ENCODE measurements at places on chromosomes 6 and 20. TPM values are rescaled to one million over a fixed set of nuclear protein-coding genes. Genes with fewer than 3 reads are reported as not detected.

Gene OR2J3
- not detected for total RNA-seq

Gene CDKN1A
- total RNA-seq: 245 TPM

Gene PKIB
- 1.00 TPM for total RNA-seq

Gene GSTA2
- not detected for total RNA-seq

Gene C20orf202
- 0.32 TPM for total RNA-seq

Gene DEFB124
- 1.7 TPM for total RNA-seq

Gene PRSS16
- total RNA-seq: 0.19 TPM

- DNase-seq: no peak
Observed at GRCh38 chr6:26273673-26274588, 91.1 kb upstream of the BTN3A2 start.

GRCh38 chr6:127592964-127593363 is 16.0 kb downstream of the C6orf58 start:
- no peak for DNase-seq

DNA sequence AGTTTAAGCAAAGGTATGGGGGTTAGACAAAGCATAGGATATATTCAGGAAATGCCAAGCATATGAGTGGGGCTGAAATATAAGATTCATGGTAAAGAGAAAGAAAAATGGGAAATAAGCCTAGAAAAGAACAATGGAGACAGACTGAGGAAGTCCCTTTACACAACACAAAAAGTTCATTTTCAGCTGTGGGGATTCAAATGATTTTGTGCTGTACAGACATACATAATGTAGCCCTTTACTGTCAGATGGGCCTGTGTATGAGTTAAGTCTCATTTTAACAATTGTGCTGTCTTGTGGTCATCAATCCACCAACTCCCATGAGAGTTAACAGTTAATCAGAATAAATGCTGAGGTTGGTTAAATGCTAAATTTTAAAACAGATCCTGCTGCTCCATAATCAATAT is 37.2 kb downstream of the REV3L start:
- DNase-seq: no peak

- DNase-seq: no peak
Observed at GRCh38 chr6:17334265-17334664, 53.1 kb downstream of the RBM24 start.

DNA sequence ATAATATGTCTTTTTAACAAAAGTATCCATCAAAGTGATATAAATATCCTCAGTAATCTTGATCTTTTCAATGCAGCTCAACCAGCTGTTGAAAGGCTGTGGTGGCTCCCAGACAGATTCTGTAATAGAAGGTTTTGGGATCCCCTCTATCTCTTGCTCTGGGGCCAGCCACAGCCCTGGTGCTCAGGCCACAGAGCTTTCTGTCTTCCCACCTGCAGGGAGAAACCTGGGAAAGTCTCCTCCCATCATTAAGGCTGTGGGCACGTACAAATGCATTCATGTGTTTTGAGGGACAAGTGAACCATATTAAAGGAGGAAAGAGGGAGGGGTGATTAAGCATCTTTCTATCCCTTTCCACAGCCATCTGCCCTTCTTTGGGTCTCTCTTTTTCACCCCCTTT is 183.1 kb downstream of the PRDM13 start:
- DNase-seq: no peak

- no peak for DNase-seq
Observed at GRCh38 chr20:7693761-7694160, 246.5 kb downstream of the HAO1 start.

DNA sequence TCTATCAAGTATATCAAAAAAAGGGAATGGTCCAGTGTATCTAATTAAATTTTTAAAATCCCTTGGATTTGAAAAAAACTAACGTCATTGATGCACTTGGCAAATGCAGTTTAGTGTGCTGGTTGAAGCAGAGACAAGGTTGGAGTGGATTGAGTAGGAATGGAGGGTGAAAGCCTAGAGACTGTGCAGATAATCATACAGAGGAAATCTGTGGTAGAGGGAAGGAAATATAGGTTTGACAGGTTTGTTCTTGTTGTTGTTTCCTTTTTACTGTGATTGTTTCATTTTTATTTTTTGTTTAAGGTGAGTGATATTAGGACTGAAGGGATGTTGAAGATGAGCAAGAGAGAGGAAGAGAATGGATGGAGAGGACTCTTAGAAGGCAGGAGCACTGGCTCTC is 29.0 kb upstream of the L3MBTL3 start:
- no peak for DNase-seq

DNA sequence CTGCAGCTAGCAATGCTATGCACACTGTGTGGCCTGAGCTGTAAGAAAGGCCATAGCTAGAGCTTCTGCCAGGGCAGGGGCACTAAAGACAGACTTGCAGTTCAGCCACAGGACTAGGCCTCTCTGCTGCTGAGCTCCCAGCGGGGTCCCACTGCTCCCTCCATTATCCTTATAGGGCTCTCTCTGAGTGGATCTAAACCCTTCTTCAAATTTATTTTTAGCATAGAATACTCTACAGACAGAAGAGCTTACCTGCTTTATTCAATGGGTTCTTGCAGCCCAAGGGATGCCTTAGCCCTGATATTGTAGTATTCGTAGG is 100.9 kb upstream of the MLN start:
- DNase-seq: no peak

DNA sequence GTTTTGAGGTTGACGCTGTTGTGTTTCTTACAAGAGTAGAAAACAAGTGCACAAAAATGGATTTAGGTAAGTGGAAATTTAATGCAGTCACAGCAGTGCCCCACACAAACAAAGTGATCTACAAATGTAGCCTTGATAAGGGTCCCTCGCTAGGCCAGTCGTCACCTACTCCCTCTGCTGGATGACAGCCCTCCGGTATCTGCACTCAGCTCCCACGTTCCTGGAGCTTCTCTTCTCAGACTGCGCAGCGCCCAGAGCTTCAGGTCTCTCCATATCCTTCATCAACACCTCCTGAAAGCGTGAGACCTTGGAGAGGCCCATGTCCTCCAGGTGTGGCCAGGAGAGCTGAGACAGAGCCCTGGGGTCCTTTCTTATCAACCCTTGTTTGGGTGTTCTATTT is 58.3 kb upstream of the MAP3K4 start:
- no peak for DNase-seq

- no peak for DNase-seq
Observed at GRCh38 chr6:5389086-5389745, 127.9 kb downstream of the FARS2 start.

DNA sequence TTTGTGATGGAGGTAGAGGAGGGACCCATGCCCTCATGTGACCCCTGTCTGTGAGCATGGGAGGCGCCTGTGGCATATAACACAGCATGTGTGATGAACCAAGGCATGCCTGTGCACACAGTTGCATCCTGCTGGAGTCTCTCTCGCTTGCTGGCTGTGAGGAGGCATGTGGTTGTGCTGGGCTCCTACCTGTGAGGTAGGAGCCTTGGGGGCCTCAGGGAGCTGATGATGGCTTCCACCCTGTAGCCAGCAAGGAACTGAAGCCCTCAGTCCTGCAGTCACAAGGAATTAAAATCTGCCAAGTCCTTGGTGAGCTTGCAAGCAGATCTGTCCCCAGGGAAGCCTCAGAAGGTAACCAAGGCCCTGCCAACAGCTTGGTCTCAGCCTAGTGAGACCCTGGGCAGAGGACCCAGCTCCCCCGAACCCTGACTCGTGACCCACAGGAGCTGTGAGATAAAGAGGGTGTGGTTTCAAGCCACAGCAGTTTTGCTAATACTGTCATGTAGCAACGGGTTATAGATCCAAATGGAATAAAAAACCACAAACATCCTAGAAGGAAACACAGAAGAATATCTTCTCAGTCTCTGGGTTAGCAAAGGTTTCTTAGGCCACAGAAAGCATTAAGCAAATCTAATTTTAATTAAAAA is 145.7 kb downstream of the WDR27 start:
- DNase-seq: no peak

DNA sequence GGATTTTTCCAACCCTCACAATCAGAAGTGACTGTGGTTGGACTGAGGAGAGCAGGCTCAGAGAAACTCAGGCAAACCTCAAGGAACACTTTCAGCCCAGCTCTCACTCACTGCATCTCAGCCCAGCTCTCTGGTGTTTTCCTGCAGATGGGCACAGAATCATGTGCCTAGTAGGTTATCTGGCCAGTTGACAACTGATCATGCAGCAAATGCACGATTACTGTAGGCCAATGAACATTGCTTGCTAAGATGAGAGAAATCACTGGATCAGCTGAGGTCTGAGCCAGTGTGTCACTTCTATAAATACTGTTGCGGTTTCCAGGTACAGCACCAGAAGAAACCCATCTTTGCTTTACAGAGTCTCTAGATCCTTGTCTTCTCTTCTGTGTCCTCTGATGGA is 540.5 kb downstream of the CD83 start:
- no peak for DNase-seq

All from mesenteric fat pad (tissue), 1 donor.